ENCODE measurements at places on chromosomes 5 and 9. TPM values are rescaled to one million over a fixed set of nuclear protein-coding genes. Genes with fewer than 3 reads are reported as not detected.
A peak's percentile ranks its signal among the peaks of the same experiment; 100 is the strongest.

MEGF10 gene
- 3.2 TPM for total RNA-seq

ZDHHC21 gene
- 10.6 TPM for total RNA-seq

TMEM232 gene
- total RNA-seq, result 1.4 TPM

PHF19 gene
- 13.8 TPM for total RNA-seq

MACROH2A1 gene
- 162 TPM for total RNA-seq

LRRC70 gene
- total RNA-seq, result 1.4 TPM

SLIT3 gene
- total RNA-seq, result 38.3 TPM

GPX3 gene
- 8.8 TPM for total RNA-seq

NR4A3 gene
- total RNA-seq, result 0.36 TPM

DNA sequence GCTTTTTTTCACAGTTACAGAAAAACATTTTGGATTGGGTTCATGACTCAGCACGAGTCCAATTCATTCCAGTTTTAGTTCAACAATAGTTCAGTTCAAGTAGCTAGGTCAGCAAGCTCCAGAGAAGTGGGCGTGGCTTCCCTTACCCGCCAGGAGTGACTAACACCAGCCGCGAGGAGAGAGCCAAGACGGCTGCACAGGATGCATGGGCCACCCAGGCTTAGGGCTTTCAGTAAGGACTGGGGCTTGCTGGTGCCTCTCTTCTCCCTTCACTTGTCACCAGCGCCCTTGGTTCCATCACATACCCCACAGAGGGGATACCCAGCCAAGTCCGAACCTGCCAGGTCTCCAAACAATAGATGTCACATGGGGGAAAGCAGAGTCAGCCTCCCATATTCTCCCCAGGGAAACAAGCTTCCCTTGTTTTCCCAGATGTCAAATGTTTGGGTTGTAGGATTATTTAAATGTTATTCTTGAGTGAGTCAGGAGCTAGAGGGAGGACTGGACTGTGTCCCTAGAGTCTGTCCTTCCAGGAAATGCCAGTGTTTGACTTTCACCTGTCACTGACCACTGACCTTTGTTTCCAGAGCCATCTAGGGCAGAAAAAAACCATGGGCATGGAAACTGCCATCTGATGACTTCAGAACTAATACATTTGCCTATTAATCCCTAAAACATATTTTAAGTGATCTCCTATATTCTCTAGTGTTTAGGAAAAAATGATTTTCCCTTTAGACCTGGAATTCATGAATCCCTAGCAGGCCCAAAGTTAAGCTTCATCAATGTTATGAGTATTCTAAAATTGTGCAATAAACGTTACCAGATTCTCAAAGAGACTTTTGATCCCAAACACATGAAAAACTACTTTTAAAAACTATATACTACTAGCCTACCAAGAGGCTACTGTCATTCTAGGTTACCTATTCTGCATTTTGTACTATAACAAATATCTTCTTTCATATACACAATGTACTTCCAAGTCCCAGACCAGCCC lies 51.9 kb downstream of the NIPAL4 start:
- peak; percentile 93 for DNase-seq

GRCh38 chr9:116064970-116065369 lies 88.6 kb upstream of the PAPPA start:
- no peak for DNase-seq

DNA sequence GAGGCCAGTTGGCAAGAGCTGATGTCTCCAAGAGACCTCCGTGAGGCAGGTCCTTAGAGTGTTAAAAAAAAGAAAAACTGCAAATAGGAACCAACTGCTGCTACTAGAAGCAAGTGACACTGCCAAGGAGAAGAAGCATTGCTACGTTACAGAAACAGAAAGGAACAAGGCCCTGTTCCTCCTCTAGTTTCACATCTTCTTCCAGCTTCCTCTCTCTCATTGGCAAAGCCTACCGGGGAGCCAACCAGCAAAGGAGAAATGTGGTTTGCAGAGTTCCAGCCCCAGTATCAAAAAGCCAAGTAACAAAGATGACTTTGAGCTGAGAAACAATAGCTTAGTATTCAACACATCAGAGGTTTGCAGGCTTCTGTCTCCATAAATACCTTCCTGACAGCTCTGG lies 145.9 kb downstream of the PRELID2 start:
- DNase-seq, result no peak

GRCh38 chr9:123990427-123990826 lies 21.1 kb upstream of the LHX2 start:
- DNase-seq, result no peak

DNA sequence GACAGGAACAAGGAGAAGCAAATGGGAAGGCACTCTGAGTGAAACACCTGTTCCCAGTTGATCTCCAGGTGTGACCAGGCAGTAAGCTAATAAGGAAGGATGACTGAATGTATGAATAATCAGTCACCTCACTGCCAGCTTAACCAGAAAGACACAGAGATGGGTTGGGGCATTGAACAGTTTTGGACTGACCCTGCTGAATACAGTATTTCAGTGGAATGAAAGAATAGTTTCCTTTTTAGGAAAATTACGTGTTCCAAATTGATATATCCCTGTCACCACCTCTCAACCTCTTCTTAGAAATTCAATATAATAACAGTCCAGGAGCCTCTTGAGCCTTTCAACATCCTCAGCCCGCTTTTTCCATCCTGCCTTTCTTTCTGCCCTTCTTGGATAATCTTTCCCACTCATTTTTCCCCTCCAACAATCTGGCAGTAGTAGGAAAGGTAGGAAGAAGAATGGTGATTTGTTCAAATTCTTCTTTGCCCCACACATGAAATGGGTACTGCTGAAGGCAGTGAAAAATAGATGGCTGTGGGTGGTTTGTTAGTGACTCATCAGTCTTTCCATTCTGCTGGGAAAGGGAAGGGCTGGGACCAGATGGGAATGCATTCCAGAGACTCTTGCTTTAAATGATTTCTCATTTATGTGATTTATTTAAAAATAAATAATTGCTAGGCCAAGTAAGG lies 117.9 kb downstream of the ZSWIM6 start:
- DNase-seq, result peak; percentile 84

GRCh38 chr5:73999297-73999696 lies 373.3 kb downstream of the ARHGEF28 start:
- no peak for DNase-seq

- no peak for DNase-seq
These were observed 81.3 kb downstream of the TNC start for GRCh38 chr9:115036691-115037090.

DNA sequence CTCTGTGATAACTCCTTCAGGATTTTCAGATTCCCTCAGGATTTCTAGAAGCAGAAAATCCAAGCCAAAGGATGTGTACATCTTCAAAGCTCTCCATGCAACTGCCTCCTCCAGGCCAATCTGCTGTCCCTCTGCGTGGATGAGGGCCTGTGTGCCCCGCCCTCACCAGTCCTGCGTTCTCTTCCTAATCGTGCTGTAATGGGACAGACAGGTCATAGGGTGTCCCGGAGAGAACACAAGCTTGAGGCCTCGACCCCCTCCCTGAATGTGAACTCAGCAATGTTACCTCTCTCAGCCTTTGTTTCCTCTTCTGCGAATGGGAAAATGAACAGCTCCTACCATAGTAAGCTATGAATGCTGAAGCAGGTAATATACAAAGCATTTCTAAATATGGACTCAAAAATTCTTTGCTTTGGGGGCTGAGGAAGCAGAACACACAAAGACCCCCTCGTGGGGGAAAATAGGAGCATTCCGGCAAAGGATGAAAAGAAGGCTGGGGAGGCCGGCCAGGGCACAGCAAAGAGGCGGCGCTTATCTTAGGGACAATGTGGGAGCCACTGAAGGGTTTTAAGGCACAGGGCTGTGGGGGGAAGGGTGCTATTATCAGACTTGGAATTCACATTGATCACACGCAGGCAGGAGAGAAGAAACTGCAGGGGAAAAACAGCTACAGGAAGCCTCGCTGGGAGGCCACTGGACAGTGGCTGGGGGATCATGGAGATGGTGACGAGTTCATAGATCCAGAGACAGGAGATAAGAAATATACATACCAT lies 57.2 kb upstream of the FBXW11 start:
- peak; percentile 35 for DNase-seq

- no peak for DNase-seq
These were observed 2.4 kb upstream of the TNPO1 start for GRCh38 chr5:72814104-72814503.

GRCh38 chr5:124705577-124705976 lies 40.9 kb downstream of the ZNF608 start:
- no peak for DNase-seq

- DNase-seq, result no peak
These were observed 130.9 kb downstream of the CEMIP2 start for GRCh38 chr9:71637375-71637774.

- no peak for DNase-seq
These were observed 390.6 kb downstream of the CDH9 start for GRCh38 chr5:26647781-26648180.

DNA sequence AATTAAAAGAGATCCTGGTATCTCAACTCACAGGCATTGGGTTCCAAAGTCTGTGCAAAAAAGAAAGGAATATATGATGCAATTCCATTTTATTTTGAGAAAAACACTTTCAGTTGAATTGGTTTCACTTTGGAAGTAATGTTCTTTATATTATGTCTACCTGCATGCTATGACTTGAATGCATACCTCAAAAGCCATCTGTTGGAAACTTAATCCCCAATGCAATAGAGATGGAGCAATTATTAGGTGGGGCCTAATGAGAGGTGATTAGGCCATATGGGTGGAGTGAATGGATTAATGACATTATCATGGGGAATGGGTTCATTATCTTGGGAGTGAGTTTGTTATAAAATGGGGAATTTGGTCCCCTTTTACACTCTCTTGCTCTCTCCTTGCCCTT lies 293.3 kb downstream of the CSNK1G3 start:
- no peak for DNase-seq

DNA sequence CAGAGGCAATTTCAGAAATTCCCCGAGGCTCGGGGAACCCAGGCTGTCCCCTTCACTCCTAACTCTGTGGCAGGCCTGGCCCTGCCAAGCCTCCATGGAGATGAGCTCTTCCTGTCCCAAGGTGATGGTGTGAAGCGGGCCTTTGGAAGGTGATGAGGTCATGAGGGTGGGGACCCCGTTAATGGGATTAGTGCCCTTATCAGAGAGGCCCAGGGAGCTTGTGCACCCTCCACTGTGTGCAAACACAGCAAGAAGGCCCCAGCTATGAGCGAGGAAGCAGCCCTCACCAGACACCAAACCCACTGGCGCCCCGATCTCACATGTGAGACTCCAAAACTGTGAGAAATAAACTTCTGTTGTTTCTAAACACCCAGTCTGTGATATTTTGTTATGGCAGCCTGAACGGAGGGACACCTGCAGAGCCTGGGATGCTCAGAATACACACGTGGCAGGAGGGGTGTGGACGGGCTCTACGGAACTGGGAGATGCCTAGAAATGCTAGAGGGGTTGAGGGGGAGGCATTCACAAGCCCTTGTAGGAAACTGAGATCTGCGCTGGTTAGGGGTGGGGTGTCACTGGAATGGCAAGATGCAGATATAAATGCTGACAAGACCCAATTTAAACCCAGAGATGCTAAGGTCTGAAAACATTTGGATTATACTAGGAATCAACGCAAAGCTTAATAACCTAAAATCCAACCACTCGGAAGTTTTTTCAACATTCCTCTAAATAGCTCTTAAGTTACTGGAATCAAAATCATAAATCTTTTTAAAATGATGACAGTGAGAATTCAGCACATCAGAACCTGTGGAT lies 46.9 kb downstream of the ADAMTS2 start:
- peak; percentile 68 for DNase-seq

- DNase-seq, result no peak
These were observed 125.7 kb downstream of the FBN2 start for GRCh38 chr5:128412145-128412930.

DNA sequence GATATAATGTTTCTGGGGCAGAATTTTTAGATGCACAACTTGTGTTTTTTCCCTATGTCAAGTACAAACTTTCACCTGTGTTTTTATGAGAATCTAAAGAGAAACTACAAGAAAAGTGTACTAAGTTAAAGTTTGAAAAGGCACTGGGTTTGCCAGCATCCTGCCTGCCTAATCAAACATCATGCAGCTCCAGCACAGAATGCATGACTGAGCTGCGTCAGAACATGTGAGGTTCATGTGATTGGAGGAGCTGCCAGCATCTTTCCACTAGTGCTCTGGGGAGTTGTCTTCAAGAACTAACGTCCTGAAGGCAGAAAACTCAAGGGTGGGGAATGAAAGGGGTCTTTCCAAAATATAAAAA lies 46.1 kb upstream of the RIC1 start:
- DNase-seq, result no peak

- DNase-seq, result no peak
These were observed 141.2 kb upstream of the ASTN2 start for GRCh38 chr9:117555964-117556629.

GRCh38 chr5:147966829-147967228 lies 60.5 kb upstream of the C5orf46 start:
- no peak for DNase-seq

DNA sequence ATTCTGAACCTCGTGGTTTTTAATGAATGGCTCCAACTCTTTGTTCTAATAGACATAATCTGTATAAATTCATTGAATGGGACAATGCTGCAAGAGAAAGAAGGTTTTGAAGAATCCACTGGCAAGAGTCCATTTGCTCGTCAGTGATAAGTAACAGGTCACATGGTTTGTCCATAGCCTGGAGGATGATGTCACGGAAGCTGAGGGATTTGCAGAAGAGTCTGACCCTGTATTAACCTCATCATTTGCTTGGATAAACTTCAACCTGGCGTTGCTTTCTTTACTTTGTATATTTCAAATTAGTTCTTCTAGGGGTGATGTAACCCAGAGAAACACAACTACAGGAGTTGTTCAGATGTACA lies 197.4 kb downstream of the GAS1 start:
- no peak for DNase-seq

GRCh38 chr5:2128686-2129355 lies 246.1 kb upstream of the IRX4 start:
- no peak for DNase-seq

- no peak for DNase-seq
These were observed 167.7 kb downstream of the AOPEP start for GRCh38 chr9:94894094-94894699.

- DNase-seq, result no peak
These were observed 30.0 kb downstream of the RBM27 start for GRCh38 chr5:146233441-146233840.

DNA sequence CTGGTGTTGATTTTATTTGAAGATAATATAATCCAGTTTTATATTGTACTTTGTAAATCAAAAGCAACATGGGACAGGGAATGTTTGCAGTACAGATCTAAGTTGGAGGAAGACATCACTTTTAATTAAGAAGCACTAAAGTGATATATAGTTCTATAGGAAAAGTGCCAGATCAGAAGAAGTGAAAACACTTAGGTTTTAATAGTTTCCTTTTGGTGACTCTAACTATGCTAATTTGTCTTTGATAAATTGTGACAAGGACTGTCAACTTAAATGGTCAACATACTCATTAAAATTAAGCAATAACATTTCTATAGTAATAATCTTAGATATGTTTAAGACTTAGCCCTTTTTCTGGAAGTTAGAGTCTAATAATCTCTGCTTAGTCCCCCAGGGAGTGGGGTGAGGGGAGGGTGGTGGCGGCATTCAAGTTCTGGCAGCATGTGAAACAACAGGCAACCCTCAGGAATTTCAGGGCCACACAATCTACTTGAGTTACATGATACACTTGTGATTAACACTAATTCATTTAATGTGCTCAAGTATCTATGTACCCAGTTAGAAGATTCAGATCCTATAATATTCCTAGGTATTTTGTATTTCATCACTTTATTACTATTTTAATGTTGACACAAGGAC lies 1026.5 kb downstream of the NR2F1-AS1 start:
- no peak for DNase-seq
